ENCODE measurements at places on chromosomes 7 and 10. TPM values are rescaled to one million over a fixed set of nuclear protein-coding genes. Genes with fewer than 3 reads are reported as not detected.

- no peak for ATAC-seq
Measured at GRCh38 chr7:101722247-101722646, 93.2 kb upstream of the MYL10 start.

- peak; percentile 82 for ATAC-seq
Measured at GRCh38 chr7:140165422-140165821, 11.4 kb downstream of the KDM7A start.

GRCh38 chr7:123060446-123060845, 64.9 kb upstream of the TAS2R16 start:
- ATAC-seq, result no peak

CXCL12 gene
- total RNA-seq, result not detected

- no peak for ATAC-seq
Measured at GRCh38 chr10:83881661-83882060, 257.6 kb upstream of the GHITM start.

DNAH11 gene
- 0.52 TPM for total RNA-seq

DNA sequence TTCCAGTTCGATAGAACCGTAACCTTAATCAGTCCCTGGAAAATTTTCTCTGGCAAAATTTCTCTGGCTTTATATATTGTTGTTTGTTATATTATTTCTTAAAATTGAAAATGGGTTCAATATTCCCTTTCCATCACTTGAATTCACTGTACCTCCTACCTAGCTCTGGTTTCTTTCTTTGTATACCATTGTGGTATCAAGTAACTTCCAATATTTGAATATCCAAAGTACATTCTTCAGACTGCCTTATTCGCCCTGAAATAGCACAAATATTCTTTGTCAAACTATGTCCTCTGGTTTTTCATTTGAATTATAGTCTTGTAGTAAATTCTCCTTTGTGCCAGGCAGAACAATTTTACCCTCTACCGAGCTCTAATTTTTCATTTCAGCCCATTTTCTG, 541.6 kb downstream of the REEP3 start:
- no peak for ATAC-seq

NUTM2B gene
- 0.26 TPM for total RNA-seq

DNA sequence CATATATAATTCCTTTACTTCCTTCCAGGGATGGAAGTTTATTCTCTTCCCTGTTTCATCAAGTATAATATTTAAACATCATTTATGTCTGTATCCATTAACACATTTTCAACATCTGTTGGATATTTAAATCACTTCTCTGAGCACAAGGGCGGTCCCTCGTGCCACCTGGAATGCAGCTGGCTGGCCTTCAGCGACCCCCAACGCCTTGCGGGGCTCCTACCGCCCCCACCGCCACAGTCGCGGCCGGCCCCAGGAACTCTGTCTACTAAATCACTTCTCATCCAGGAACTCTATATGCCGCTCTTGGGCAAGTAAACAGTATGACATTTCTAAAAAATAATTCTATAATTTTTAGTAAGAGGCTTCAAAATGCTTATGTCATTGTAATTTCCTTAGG, 221.1 kb upstream of the PTN start:
- ATAC-seq, result no peak

ADIRF gene
- not detected for total RNA-seq

- ATAC-seq, result no peak
Measured at GRCh38 chr7:38451840-38452239, 178.4 kb upstream of the TARP start.

DNA sequence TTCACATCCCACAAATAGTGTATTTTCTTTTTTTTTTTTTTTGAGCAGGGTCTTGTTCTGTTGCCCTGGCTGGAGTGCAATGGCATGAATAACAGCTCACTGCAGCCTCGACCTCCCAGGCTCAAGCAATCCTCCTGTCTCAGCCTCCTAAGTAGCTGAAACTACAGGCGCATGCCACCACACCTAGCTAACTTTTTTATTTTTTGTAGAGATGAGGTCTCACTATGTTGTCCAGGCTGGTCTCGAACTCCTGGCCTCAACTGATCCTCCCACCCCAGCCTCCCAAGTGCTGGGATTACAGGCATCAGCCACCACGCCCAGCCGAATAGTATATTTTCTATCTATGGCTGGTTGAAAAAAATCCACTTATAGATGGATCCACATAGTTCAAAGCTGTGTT, 12.5 kb downstream of the EZH2 start:
- ATAC-seq, result no peak

GRCh38 chr10:67783606-67784294, 54.2 kb downstream of the DNAJC12 start:
- peak; percentile 33 for ATAC-seq

GRCh38 chr10:6133331-6134098, 44.7 kb downstream of the RBM17 start:
- no peak for ATAC-seq

GRCh38 chr7:122746948-122747347, 44.2 kb upstream of the RNF148 start:
- no peak for ATAC-seq

KDM7A gene
- total RNA-seq, result 48.7 TPM

DNA sequence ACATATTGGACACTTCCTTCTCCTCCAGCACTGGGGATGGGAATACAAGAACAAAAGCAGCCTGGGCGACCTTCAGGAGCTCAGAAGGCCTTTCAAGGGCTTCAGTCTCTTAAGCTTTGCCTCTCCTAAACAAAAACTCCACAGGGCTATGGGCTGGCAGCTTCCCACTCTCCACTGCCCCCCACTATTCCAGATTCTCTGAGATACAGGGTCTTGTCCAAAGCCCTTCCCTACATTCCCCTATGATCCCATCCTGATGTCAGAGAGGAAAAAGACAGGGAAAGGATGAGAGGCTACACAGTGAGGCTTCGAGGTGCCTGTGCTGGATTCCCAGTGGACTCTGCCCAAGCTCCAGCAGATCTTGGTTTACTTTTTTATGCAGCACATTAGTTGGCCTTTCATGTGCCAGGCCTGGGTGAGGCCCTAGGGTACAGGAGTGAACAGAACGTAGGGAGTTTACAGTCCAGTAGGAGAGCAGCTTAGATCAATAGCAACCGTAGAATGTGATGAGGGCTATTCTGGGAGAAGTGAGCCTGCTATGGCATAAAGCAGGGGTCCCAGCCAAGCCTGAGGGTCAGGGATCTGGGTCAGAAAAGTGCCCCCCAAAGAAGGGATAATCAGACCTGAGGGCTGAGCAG, 33.3 kb downstream of the LEP start:
- ATAC-seq, result no peak

CDNF gene
- 0.58 TPM for total RNA-seq

DNA sequence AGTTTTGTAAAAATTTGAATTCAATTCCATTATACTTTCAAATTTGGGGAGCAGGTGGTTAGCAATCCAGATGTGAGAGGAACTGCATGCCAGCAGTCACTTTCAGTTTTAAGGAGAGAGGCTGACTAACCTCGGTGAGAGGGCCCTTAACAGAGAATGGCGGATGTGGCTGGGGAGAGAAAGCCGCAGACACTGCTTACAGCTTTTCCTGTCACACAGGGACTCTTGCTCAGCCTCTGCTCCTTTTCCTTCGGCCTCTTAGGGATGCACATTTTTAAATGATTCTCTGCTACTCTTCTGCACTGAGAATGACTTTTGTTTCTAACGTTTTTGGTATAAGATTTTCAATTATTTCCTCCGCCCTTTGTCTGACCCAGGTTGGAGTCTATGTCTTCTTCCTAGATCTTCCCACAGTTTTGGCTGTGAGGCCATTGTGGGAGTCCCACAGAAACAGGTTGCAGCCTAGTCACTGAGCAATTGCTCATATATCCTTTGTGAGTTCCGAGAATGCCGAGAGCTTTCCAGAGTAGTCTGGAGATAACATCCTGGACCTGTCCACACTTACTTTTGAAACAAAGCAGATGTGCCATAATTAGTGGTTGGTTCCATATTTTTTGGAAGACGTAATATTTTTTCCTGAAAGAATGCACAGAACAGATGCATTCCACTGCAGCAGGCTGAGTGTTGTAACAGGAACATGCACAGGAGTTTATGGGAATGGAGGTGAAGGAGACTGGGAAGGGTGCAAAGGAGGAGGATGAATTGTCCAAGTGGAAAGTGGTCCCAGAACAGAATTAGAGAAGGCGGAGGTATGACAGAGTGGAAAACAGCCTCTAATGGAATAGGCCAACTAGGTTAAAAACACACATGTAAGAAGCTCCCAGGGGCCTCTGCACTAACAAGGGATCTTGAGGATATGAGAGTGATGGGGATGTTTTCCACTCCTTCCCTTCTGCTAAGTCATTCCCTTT, 168.0 kb upstream of the ZNF32 start:
- peak; percentile 96 for ATAC-seq

- ATAC-seq, result peak; percentile 44
Measured at GRCh38 chr10:775245-776075, 86.0 kb upstream of the DIP2C start.

SPRN gene
- not detected for total RNA-seq

DNA sequence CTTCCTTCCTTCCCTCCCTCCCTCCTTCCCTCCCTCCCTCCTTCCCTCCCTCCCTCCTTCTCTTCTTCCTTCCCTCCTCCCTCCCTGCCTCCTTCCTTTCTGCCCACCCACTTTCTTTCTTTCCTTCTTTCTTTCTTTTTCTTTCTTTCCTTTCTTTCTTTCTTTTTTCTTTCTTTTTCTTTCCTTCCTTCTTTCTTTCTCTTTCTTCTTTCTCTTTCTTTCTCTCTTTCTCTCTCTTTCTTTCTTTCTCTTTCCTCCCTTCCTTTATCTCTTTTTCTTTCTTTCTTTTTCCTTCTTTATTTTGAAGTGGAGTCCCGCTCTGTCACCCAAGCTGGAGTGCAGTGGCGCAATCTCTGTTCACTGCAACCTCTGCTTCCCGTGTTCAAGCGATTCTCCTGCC, 33.7 kb upstream of the GTF2IRD1 start:
- no peak for ATAC-seq

GRCh38 chr7:105268511-105269392, 120.0 kb downstream of the SRPK2 start:
- peak; percentile 78 for ATAC-seq

DNA sequence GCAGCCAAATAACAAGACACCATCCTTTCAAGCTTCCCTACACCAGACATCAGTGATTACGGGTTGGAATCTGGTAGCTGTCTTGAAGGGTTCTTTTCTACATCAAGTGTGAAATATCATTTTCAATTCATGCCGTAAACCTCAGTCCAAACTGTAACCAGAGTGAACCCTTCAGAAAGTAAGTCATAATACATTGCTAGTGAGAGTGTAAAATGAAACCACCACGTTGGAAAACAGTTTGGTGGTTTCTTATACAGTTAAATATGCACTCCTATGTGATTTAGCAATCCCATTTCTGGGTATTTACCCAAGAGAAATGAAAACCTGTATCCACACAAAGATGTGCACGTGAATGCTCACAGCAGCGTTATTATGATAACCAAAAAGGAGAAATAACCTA, 25.6 kb upstream of the ZC3HAV1L start:
- peak; percentile 72 for ATAC-seq

PAXIP1 gene
- total RNA-seq, result 32.0 TPM

CYP3A7 gene
- total RNA-seq, result not detected

- no peak for ATAC-seq
Measured at GRCh38 chr7:2862831-2863361, 18.8 kb upstream of the GNA12 start.

GRCh38 chr7:155790666-155791065, 21.6 kb downstream of the SHH start:
- ATAC-seq, result no peak

GRCh38 chr10:128751284-128751683, 625.1 kb upstream of the MKI67 start:
- ATAC-seq, result no peak

DEPP1 gene
- total RNA-seq, result 2.0 TPM

GRCh38 chr10:50281210-50281966, 30.1 kb upstream of the ASAH2 start:
- no peak for ATAC-seq

HMX2 gene
- 0.19 TPM for total RNA-seq

GRCh38 chr10:86285136-86285790, 81.3 kb downstream of the GRID1 start:
- no peak for ATAC-seq

DNA sequence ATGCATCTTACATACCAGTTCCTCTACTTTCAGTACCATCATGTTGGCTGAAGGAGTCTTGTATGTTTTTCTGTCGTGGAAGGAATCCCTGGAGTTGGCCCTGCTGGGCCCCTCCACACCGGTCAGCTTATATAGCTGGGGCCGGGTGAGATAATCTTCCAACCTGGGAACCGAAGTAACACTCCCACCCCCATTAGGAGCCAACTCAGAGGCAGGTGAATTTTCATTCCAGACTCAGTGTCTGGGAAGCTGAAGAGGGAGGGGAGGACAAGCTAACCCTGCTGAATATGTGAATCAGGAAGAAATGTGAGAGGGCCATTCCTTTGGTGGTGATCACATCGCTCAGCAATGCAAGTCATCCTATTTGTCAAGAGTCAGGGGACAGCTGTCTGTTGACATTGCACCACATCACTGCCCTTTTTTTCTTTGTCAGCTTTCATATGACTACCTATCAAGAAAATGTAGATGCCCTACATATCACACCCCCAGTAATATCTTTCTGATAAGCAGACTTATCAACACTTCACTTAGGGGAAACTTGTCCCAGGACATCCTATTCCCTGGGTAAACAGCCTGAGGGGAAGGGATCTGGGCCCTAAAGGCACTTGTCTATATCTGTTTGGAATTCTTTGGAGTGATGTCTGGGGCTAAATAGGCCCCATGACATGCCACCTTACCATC, at the start of gene ANKRD1:
Gene ANKRD1 (minus strand): TSS at position 102 of the 681 bp plus-strand sequence. CDS start 60 bp downstream, at position 42.
- ATAC-seq, result no peak

DNA sequence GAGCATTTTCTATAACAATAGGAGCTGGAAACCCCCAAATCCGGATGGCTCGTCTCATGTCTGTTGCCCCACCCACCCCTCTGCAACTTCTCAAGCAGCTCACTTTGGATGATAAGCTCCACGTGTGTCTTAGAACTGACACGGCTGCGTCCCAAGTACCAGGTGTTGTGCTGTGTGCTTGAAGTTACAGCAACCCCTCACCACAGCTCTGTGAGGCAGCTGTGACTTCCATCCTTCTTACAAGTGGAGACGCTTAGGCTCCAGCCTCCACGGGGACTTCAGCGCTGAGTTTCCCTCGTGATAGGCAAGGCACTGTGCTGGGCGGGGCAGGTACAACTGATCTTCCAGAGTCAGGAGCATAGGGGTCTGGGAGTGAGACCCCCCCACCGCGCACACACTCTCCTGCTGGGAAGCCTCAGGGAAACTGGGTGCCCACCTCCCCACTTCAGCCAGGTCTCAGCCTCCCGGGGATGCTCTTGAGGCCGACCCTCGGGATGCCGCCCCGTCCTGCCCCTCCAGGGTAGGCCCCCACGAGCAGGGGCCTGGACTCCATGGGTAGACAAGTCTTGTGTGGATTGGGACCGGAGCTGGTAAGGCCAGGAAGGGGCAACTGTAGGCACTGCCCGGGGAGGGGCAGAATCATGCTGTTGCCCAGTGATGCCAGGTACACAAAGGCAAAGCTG, 31.4 kb downstream of the EN2 start:
- ATAC-seq, result no peak

DNA sequence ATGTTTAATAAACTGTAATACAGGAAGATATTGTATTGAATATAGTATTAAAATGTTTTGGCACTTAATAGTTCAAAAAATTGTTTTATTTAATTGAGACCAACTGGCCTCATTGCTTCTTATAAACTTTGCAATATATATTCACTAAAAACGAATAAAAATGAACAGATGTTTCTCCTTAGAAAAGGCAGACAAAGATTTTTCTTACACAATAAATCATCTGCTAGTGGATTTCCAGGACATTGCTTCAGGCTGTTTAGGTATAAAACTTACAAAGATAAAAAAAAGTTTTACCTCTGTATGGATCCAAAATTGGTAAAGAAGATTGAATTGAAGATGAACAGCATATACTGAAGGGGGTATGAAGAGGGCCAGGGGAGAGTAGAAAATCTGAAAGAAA, 143.6 kb downstream of the AGMO start:
- no peak for ATAC-seq

PAPOLB gene
- total RNA-seq, result not detected

GRCh38 chr7:53900856-53901528, 641.2 kb upstream of the VSTM2A start:
- no peak for ATAC-seq

Measured in activated T-helper 17 cell treated with anti-CD3 and anti-CD28 coated beads, Interleukin-2, amount 50 U/mL, for 72 hours (primary cell).